Cortex of kidney (tissue), 1 donor: ENCODE measurements at places on chromosomes 5 and 9.

- DNase-seq = no peak
These were observed 826.1 kb downstream of the PRELID2 start for GRCh38 chr5:145008876-145009530.

- DNase-seq = no peak
These were observed 284.3 kb downstream of the TAF11L14 start for GRCh38 chr5:17918373-17919104.

DNA sequence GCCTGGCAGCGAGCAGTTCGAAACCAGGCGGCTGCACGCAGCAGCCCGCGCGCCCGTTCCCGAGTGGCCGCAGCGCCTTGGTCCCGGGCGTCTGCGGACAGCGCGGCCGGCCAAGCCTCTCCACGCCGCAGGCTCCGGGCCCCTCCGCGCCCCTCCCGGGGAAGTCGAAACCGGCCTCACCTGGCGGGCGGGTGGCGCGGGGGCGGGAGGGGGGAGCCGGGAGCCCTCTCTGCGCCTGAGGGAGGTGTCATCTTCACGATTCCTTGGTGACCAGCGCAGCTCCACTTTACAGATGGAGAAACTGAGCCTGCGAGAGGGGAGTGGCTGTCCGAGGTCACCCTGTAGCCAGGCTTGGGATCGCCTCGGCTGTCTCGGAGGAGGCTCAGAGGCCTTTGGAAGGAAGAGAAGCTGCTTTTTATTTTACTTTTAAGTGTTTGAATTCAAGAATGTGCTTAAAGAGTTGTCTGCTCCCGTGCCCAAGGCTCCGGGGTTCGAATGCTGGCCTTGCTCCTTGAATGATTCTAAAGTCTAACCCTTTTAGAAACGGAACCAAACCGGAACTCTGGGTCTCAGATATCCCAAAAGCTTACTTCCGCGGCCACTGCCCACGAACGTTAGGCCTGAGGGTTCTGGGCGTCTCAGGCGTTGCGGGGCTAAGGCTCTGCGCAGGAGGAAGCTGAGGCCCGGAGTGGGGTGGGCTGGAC is 662 bp downstream of the SUSD3 start:
- no peak for DNase-seq

DNA sequence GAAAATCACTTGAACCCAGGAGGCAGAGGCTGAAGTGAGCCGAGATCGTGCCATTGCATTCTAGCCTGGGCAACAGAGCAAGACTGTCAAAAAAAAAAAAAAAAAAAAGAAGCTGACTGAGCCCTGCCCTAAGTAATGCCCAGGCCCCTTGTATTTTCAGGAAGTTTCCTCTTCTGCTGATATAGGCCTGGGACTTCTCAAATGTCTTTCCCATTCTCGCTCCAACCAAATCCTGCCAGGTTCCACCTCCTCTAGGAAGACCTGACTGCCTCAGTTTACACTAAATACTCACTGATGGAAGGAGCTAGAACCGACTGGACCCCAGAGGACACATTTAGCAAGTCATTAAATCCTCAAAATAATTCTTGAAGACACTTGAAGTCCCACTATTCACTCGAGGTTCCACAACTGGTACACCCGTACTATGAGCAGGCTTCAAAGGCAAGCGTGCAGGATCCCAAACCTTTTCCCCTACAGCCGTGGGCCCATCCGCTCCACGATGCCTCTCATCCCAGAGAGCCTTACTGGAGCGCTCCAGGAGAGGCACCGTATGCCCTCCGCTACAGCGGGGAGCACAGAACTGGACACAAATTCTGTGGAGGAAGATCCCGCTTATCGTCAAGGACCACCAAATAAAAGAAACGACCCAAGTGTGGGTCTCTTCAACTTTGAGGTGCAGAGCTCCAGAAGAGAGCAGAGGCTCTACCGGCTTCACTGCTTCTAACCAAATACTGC is 676 bp downstream of the NOL6 start:
- DNase-seq = no peak

GRCh38 chr5:151414536-151414935 is 32.9 kb upstream of the SLC36A1 start:
- no peak for DNase-seq

GRCh38 chr9:91954841-91955471 is 4.9 kb upstream of the ROR2 start:
- DNase-seq = no peak

DNA sequence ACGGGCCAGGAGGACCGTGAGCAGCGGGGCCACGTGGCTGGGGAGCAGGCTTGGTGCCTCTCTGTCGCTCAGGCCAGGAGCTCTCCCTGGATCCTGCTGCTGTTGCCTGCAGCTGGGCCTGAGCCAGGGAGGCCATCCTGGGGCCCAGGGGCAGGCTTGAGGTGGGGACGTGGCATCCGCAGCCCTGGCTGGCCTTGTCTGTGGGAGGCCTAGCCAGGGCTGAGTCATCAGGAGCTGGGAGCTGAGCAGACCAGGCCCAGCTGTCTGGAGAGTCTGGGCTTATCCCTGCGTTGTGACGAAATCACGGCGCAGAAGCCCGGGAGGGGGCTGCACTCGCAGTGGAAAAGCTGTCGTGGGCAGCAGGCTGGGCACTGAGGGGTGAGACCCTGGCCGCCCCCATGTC is 138.8 kb upstream of the COL5A1 start:
- no peak for DNase-seq

GRCh38 chr5:77222722-77223121 is 12.2 kb downstream of the PDE8B start:
- DNase-seq = no peak

DNA sequence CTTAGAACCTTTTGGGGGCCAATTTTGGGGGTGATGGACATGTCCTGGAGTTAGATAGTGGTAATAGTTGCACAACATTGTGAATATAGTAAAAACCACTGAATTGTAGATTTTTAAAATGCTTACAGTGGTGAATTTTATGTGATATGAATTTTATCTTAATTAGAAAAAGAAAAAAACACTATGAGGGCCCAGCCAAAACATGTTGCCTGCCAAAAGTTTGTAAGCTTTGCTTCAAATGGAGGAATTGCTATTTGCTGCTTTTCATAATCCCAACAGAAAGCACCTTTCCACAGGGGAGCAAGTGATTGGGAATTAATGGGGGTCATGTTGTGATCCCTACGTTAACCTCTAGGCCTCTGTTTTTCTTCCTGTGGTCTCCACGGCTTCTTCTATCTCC is 19.1 kb downstream of the TNFAIP8 start:
- DNase-seq = no peak

- no peak for DNase-seq
These were observed 126.0 kb upstream of the MAN2A1 start for GRCh38 chr5:109563739-109564138.

- DNase-seq = no peak
These were observed 525.6 kb downstream of the CETN3 start for GRCh38 chr5:89883967-89884366.

GRCh38 chr5:39675676-39676075 is 250.9 kb upstream of the DAB2 start:
- no peak for DNase-seq

GRCh38 chr5:72648480-72648879 is 141.3 kb upstream of the ZNF366 start:
- DNase-seq = no peak

GRCh38 chr5:63697811-63698210 is 264.4 kb downstream of the HTR1A start:
- DNase-seq = no peak

DNA sequence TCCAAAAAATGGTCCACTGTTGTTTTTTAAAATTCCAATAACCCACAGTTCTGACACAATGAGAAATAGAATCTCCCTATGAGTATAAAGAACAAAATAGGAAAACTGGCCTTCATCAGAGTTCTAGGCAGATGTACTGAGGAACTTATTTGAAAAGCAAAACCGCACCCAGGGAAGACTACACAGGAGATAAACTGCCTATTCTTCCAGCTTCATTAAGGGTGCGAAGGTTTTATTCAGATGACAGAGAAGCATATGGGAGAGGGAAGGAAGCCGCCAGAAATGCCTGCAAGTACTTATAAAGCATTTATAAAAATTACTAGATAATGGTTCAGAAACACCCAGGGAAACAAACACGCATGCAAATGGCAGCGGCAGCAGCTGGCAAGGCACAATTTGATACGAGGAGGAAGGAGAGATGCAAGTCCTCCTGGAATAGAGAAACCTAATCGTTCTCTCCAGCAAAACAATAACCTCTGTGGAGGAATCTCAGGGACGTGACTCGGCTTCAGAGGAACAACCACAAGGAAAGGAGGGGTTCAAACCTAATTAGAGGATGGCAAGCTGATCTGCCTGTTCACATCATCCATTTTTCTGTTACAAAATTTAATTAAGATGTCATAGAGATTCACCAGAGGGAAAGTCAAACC is 9.0 kb downstream of the TTLL11 start:
- no peak for DNase-seq

DNA sequence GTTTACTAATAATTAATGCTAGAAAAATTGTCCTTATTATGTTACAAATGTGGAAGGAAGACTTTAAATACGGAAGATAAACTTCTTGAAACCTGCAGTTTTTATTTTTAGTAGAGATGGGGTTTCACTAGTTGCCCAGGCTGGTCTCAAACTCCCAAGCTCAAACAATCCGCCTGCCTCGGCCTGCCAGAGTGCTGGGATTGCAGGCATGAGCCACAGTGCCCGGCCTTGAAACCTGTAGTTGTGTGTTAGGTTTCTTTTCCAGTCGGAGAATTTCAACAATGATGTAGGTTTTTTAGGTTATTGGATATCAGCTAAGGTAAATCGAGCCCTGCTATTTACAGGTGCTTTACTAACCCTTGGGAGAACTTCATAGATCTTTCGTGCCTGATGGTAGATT is 30.8 kb downstream of the CTNNA1 start:
- DNase-seq = no peak

DNA sequence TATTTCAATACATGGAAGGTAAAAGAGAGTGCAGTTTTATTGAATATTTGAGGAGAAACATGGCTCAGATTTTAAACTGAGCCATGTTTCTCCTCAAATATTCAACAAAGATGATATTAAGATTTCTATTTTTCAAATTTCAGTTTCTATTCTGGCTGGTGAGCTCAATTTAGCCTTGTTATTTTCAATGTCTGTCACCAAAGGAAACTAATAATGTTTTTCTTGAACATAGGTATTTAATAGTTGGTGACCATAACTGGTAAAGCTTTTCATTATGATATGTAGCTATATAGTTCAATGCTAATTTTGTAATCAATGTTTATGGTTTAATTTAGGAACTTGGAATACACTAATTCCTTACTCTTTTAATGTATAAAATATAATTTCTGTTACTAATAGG is 177.4 kb downstream of the FER start:
- no peak for DNase-seq

- no peak for DNase-seq
These were observed 702.1 kb downstream of the SEMA5A start for GRCh38 chr5:8843771-8844170.

GRCh38 chr5:170334626-170335025 is 37.0 kb upstream of the LCP2 start:
- no peak for DNase-seq

DNA sequence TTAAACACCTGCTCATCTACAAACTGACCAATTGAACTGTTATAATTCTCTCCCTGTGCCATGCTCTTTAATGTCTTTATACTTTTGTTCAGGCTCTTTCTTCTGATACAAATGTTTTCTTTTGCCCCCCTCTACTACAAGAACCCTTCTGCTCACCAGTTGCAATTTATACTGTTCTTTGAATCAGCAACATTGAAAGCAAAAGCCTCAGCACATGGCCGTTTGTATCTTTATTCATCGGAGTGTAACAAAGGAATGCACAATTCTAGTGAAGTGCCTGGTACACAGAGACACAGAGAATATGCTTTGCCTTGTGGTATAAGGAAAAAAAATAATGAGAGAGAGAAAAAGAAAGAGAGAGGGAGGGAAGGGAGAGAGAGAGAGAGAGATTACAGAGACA is 547.1 kb downstream of the CDH12 start:
- no peak for DNase-seq

DNA sequence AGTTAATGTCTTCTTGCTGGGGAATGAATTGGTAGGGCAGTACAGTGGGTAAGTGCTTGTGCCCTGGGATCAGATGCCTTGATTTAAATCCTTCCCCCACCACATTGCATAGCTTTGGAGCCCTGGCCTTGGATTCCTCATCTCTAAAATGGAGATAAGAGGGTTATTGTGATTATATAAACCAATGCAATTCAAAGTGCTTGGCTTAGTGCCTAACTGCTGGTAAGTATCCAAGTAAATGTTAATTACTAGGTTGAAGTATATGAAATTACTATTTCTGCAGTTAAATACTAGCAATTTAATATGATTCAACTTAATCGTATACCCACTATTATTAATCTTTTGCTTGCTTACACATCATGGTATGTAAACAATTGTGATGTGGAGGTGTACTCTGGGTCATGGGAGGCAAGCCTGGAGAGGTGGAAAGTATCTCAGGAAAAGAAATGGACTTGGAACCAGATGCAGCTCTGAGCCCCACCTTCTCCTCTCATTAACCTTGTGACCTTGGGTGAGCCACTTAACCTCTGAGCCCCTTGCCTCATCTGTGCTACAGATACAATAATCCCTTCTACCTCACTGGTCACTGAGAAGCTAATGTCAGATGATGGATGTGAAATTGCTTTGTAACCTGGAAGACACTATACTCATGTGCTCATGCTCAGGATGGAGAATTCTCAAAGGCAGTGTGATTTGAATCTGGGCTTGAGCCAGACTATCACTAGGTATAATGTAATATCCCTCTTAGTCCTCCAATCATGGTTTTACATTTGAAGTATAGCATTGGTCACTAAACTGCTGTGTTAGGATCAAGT is 23.8 kb downstream of the NEUROG1 start:
- no peak for DNase-seq

- DNase-seq = no peak
These were observed 251.8 kb upstream of the DMRT1 start for GRCh38 chr9:589723-590122.

DNA sequence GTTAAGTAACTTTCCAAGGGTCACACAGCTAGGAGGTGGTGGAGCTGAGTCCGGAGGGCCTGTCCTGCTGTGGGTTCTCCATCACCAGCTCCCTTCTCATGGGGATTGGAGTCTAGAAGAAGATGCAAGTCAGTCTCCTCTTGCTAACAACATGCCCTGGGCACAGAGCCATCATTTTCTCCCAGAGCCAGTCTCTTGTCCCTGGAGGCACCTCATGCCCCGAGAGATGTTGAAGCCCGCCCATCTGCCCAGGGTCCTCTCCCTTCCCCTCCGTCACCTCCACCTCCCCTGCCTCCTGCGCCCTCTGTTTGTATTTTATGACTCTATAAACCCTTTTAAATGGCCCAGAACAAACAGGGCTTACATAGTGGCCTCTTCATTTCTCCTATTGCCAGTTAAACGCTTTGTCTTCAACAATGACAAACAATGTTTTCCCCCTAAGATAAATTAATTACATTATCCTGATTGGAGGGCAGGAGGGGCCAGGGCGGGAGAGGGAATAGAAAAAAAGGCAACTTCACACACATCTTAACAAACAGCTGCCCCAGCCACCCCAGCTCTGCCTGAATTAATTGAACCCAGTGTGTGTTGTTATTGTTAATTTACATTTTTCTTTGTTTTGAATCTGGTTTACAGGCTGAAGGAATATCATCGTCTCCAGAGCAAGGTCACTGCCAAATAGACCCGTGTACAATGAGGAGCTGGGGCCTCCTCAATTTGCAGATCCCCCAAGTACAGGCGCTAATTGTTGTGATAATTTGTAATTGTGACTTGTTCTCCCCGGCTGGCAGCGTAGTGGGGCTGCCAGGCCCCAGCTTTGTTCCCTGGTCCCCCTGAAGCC is 55.8 kb downstream of the ASS1 start:
- DNase-seq = no peak
